Ammon's horn (tissue), 1 donor: ENCODE measurements at places on chromosomes 11 and 22.
A peak's percentile ranks its signal among the peaks of the same experiment; 100 is the strongest.

DNA sequence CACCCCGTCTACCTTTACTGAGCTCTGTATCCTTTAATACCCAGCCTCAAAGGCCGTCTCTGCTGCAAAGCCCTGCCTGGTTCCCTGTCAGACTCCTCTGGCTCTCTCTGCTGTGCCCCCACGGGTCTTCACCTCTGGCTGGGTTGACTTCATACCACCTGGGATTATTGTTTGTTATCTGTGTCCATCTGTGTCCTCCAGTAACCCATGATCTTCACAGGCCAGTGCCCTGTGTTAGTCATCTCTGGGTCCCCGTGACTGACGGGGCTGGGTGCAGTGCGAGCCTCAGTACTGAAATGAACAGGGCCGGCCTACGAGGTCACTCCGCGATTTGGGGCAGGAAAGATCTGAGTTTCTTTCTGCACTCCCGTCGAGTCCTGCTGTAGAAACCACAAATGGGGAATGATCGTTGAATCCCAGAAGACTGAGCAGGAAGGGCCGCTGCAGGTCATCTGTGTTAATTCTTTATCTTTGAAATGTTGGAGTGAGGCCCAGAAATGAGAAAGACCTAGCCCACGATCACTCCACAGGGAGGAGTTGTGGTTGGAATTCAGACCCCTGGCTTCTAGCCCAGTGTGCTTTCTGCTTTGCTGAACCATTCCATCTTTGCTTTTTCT, 12.3 kb upstream of the TUB start:
- no peak for DNase-seq

DNA sequence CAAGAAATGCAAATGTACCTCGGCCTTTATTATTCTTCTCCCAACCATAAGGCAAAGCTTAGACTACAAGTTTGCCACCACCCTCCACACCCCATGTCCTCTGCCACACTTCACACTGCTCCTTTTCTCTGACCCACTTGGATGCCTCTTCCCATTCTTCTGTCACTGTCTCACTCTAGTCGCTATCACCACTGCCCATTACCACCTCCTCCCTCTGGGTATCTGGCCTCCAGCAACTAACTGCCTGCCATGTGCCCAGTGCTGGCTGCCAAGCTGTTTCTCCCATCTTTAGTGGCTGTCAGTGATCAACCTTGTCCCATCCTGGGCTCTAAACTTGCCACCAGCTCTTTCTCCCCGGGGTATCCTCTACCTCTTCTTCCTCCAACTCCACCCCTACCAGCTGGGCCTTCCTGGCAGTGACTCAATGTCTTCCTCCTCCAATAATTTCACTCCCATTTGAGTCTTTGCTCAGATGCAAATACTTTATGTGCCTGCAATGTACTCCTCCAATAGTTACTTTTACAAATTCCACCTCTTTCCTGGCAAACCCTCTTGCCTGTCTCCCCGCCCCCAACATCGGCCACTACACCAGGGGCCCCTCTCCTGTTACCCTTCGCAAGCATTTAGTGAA, 20.1 kb upstream of the KDM2A start:
- no peak for DNase-seq

- DNase-seq, result peak; percentile 33
These were observed 2.2 kb upstream of the RFPL2 start for GRCh38 chr22:32206774-32207758.

GRCh38 chr11:6545917-6546605, 49.0 kb downstream of the DNHD1 start:
- DNase-seq, result peak; percentile 66

GRCh38 chr11:111730871-111731591, 35.2 kb downstream of the PPP2R1B start:
- DNase-seq, result peak; percentile 72

GRCh38 chr11:31798554-31799434, 12.3 kb downstream of the PAX6 start:
- no peak for DNase-seq

GRCh38 chr11:78809931-78810541, 235.4 kb upstream of the NARS2 start:
- no peak for DNase-seq

- DNase-seq, result peak; percentile 79
These were observed 706 bp downstream of the SF1 start for GRCh38 chr11:64777449-64778222.

- no peak for DNase-seq
These were observed 46.5 kb downstream of the FBLN1 start for GRCh38 chr22:45548991-45549761.

GRCh38 chr11:34358728-34359547, 1.1 kb upstream of the ABTB2 start:
- DNase-seq, result peak; percentile 80

- no peak for DNase-seq
These were observed 9.0 kb downstream of the TRIM44 start for GRCh38 chr11:35671396-35672127.

DNA sequence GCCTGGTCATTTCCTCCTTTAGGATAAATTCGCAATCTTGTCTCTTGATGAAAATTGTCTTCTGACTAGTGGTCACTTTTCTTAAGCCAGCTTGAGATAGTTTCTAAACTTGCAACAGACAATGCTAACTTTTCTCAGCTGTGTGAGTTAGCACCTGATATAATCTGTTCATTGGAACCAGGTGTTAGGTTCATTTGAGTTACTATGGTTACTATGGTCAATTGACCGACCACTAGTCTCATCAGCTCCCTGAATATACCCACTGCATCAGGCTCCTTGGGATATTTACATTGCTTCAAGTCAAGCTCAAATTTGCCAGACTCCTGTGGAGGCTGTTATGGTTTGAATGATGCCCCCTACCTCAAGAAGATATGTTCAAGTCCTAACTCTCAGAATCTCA, 54.5 kb downstream of the SC5D start:
- DNase-seq, result no peak

GRCh38 chr11:83140691-83141455, 16.1 kb upstream of the PCF11 start:
- no peak for DNase-seq

- no peak for DNase-seq
These were observed 10.9 kb downstream of the ZNF74 start for GRCh38 chr22:20404881-20405280.

DNA sequence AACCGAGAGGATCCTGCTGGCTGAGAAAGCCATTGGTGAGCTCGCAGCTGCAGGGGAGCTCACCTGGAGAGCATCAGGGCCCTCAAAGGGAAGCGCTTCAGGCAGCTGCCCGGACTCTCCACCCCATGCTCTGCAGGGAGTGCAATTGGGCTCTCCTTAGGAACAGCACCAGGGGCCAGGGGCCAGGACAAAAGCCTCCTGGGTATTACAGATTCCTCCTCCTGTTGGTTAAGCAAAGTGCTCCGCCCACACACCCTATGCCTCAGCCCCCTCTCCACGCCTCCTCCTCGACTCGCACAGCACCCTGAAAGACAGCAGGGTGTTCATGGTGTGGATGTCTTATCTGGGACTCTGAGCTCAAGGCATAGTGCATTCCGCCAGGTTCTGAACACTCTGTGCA, 139.9 kb downstream of the SHANK2 start:
- DNase-seq, result no peak

DNA sequence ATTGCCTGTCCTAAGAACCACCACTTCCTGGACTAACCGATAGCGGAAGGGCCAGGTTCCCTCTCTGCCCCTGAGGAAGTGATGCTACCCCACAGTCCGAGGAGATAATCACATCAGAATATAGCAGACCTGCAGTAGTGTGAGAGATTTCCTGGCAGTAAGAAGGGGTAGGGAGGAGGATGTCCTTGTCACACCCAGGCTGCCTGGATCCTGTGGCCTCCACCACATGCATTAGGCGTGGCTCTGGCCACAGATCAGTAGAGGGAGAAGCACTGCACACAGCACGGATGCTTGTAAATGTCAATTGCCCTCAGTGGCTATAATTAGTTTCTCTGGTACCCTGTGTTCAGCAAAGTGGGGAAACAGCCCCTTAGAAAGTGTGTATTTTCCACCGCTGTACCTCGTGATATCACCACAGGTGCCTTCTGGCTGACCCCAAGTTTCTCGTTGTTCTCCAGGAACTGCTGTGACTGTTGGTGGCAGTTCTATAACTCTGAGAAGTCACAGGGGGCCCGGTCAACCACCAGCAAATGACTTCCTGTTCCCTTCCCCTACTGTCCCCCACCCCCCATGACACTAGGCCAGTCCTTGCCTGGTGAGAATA, 61.8 kb downstream of the UBASH3B start:
- DNase-seq, result peak; percentile 20

DNA sequence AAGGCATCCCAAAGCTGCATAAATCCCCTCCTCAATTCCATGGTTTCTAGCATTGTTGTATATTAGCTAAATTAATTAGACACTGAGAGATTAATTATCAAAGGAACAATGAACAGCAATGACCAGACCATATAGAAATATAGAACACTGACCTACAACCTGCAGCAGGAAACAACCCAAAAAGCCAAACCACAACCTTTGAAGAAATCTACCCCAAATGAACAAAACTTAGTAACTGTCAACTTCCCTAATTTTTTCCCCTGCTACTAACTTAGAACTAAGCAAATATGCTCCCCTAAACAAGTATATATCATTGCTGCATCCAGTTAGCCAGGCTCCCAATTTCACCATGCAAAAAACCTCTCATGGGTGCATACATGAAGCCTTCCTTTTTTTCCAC, 268.0 kb upstream of the ANO3 start:
- no peak for DNase-seq

DNA sequence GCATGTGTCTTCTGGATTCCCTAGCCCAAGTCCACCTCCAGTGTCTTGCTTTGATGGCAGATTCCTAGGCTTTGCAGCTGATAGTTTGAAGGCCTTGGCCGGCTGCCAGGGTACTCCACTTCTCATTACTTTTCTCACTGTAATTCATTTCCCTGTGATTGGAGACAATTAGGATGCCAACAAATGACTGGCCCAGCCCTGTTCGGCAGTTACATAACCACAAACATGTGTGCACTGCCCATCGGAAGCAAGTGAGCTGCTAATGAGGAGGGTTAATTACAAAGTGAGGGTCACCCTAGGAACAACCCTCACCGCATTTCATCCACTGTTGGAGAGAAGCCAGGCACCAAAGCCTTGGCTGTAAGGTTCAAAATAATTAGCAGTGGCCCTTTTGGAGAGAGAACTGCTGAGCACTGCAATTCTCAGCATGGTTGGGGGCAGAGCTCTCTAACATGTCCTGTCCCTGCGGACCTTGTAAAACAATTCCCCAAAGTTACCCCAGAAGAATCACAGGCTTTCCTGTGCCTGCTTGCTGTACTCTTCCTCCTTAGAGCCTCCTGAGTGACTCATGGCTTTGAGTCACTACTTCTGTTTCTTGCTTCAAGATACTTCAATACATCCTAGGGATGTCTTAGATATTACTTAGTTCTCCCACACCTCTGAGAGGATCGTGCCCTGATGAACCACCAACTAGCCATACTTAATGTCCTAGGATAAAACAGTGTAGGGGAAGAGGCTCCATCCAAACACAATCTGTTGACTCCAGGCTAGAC, 109.7 kb upstream of the GALNT18 start:
- DNase-seq, result peak; percentile 9

GRCh38 chr22:28466399-28466798, 213.2 kb downstream of the TTC28 start:
- no peak for DNase-seq

DNA sequence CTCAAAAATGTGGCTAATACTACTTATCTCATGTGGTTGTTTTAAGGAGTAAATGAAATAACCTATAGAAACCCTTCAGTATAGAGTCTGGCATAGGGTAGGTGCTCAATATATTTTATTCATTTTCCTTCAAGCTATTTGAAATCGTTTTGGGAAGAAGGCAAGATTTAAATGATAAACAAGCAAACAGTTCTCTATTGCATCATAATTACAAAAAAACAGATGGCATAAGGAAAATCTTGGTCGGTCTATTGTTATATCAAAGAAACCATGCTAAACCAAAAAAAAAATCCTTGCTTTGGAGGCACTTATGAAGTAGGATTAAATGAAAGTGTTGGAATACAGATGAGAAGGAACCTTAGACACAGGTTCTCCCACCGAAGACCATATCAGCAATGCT, 4.7 kb downstream of the ZNF202 start:
- DNase-seq, result no peak

DNA sequence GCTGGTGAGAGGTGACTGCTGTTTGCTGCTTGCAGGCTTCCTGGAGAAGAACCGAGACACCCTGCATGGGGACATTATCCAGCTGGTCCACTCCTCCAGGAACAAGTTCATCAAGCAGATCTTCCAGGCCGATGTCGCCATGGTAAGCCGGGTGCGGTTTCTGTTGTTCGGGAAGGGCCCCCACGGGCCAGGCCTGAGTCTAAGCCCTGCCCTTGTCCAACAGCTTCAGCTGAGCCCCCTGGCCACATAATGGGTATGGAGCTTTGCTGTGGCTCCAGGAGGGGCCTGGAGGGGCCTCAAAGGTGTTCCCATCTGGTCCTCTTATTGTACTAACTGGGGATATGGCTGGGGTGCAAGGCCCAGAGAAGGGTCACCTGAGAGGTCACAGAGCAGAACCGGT, 38.0 kb downstream of the MYO7A start:
- DNase-seq, result no peak

DNA sequence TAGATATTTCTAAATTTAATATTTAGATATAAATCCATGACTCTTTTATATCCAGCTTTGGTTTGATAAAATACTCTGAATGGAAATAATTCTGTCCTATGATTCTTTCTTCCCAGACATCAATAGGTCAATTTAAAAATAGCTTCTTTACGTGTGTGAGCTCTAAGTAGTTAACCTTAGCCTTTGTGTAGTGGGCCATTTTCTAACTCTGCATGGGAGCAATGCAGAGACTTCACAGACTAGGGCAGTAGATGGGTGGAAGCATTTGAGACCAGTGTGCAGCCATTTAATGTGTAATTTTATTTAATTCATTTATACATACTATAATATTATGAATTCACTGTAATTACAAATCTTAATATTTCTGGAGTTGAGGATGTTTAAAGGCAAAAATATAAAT, 23.8 kb downstream of the GAS2 start:
- no peak for DNase-seq

GRCh38 chr11:117189941-117190544, 9.1 kb upstream of the TAGLN start:
- no peak for DNase-seq

DNA sequence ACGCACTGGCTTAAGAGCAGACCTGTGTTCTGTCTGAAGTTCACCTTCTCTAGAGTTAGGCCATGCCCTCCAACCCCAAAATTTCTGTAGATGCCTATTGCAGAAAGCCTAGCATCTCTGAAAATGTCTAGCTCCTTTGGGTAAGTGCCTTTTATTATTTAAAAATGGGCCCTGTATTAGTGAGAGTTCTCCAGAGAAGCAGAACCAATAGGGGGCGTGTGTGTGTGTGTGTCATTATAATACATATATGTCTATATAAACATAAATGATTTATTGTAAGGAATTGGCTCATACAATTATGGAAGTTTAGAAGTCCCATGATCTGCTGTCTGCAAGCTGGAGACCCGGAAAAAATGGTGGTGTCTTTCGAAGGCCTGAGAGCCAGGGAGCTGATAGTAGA, 144.7 kb downstream of the TTC17 start:
- no peak for DNase-seq
